T-helper 1 cell (primary cell): ENCODE measurements at places on chromosomes 12 and 14.

GRCh38 chr12:75710361-75711069 is 199.1 kb upstream of the KRR1 start:
- DNase-seq, result no peak

GRCh38 chr14:67269298-67270060 is 28.2 kb downstream of the PALS1 start:
- no peak for DNase-seq

DNA sequence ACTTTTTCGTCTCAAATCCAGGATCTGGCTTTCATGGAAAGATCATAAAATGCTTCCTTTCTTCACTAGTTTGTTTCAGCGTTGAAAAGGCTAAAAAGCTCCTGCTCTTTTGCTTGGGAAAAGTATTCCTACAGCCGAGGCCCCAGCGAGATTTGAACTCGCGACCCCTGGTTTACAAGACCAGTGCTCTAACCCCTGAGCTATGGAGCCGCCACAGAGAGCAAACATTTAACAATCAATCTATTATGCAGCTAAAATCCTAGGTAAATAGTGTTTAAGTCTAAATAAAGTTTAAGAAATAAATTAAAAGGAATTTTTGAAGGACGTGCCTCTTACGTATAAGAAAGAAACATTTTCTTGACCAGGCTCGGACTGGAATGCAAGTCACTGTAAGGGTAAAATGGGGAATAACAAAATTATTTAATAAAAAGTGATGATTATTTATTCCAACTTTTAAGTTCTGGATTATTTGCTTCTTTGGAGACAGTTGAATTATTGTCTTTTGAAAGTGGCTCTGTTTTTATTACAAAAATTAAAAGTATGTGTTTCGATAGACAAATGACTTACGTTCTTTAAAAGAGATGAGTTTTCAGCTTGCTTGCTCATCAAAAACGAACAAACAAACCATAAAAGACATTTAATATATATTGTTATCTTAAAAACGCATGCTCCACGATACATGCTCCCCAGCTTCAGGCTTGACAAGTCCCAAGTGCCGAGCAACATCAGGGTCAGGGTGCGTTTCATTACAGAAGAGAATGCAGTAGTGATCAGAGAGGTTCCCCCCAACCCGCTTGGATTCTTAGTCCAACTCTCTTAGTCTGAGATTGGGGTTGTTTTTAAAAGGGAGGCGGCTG is 10.2 kb downstream of the OR6S1 start:
- no peak for DNase-seq

DNA sequence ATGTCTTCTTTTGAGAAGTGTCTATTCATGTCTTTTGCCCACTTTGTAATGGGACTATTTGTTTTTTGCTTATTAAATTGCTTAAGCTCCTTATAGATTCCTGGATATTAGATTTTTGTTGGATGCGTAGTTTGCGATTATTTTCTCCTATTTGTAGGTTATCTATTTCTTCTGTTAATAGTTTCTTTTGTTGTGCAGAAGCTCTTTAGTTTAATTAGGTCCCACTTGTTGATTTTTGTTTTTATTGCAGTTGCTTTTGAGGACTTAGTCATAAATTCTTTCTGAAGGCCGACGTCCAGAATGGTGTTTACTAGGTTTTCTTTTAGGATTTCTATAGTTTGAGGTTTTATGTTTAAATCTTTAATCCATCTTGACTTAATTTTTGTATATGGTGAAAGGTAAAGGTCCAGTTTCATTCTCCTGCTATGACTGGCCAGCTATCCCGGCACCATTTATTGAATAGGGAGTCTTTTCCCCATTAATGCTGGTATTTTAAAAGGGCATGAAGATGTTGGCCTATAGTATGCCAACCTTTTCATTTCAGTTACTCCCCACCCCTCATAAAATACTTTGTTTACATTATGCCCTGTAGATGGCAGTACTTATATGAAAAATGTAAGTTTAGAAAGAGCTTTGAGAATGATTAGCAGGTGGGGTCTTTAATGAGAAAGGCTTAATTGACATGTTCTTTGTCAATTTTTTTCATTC is 62.9 kb upstream of the PSMA6 start:
- DNase-seq, result no peak

DNA sequence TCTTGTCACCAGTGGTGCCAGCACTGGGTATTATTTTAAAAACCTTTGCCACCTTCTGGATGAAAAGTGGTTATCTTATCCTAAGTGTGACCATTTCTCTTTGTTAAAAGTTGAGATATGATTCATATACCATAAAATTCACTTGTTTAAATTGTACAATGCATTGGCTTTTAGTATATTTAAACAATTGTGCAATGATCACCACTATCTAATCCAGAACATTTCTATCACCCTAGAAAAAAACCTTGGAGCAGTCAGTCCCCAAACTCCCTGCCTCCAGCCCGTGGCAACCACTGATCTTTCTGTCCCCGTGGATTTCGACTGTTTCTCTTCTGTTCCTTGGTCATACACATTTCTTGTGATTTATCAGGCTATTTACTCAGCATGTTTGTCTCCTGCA is 28.3 kb downstream of the SH2B3 start:
- no peak for DNase-seq

DNA sequence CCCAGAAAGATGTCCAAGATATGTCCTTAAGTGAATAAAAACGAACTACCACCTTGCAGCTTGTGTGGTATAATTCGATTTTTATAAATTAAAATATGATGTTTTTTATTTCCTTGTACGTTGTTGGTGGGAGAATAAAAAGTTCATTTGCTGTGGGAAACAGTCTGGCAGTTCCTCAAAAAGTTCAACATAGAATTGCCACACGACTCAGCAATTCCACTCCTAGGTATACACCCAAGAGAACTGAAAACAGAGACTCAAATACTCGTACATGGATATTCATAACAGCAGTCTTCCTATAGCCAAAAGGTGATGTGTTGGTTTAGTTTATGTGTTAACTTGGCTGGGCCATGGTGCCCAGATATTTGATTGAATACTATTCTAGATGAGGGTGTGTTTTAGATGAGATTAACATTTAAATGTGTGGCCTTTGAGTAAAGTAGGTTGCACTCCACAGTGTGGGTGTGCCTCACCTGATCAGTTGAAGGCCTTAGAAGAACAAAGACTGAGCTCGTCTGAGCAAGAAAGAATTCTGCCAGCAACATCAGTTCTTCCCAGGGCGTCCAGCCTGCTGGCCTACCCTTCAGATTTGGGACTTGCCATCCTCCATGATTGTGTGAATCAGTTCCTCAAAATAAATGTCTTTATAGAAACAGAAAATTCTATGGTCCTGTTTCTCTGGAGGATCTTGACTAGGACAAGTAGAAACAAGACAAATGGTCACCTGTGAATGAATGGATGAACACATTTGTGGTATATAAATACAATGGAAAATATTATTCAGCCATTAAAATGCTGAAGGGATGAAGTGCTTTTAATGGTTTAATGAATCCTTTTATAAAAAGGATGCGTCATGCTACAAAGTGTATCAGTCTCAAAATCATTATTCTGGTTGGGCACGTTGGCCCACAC is 5.1 kb upstream of the DENR start:
- DNase-seq, result no peak

DNA sequence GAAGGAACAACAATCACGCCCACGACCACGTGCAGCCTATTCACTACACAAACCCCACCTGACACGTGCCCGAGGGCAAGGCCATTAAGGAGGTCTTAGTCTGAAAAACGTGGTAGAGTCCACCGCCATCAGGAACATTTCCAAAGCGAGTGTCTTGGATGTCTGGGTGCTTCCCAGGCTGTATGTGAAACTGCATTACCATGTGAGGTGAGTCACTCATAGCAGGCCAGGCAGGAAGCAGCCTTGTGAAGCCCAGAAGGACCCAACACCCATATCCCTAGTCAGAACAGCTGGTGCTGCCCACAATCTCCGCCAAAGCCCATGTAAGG is 3.3 kb upstream of the KRT79 start:
- DNase-seq, result no peak

- no peak for DNase-seq
Measured at GRCh38 chr12:51021694-51022093, 4.5 kb downstream of the SLC11A2 start.

GRCh38 chr12:100229036-100229635 is 28.5 kb downstream of the ACTR6 start:
- DNase-seq, result no peak

DNA sequence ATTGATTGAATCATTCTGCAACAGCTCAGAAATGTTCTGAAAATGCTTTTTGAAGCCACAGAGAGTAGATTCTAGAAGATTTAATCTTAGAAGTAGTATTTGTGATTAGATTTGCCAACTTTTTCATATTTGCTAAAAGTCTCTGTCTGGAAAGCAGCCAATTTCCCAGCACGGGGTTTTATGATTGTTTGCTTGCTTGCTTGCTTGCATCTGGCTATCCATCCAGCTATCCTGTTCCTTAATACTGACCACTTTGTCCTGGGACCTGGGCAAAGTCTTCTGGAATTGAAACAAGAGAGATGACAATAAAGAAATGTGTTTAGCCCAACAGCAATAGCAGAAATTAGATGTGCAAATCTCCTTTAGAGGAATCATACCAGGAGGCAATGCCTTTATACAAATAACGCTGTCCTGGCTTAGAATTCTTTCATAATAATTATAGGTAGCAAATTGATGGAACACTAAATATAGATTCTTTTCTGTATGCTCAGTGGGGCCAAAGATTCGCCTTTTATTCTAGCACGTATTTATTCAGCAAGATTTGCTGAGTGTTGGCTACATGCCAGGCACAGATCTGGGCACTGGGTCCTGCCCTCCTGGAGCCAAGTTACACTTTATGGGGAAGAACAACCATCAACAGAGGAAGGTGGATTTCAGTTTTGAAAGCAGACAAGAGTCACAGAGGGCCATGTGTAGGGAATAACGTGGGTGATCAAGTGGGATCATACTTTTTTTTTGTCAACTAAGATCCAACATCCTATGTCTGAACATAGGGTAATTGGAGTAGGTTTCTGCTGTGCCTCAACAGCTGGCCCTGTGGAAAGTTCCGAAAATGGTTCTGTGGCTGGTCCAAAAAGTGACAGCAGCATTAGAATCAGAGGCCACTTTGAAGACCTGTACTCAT is 25.3 kb downstream of the MYBPC1 start:
- DNase-seq, result no peak

- DNase-seq, result no peak
Measured at GRCh38 chr12:104565606-104566243, 109.0 kb downstream of the CHST11 start.

GRCh38 chr14:30058401-30058800 is 130.8 kb upstream of the PRKD1 start:
- DNase-seq, result no peak

GRCh38 chr12:127304751-127305725 is 961.9 kb upstream of the TMEM132C start:
- DNase-seq, result no peak

DNA sequence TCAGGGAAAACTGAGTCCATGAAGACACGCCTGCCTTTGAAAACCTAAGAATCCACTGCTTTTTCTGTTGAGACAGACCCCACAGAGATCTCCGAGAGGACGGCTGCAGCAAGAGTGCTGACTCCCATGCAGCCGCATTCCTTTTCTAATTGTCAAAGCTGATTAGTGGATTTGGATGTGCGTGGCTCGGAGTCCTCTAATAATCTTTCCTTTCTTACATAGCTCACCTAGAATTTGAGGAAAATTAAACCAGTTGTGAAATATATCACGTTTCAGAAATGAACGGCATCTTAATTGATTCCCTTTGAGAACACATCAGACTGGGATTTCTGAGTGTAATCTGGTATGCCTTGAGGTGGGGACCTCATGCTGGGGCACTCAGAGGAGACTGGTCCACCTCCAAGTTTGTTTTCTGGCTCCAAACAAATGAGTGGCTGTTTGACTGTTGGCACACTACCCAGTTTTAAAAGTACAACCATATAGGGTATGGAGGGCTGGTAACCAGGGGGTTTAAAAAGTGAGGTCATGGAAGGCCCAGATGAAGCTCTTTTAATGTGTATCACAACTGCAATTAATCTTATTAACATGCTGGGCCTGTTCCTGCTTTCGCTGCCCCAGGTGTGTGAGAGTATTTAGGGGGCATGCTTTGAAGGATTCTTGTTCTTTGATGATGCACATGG is 63.3 kb downstream of the RASSF3 start:
- no peak for DNase-seq

DNA sequence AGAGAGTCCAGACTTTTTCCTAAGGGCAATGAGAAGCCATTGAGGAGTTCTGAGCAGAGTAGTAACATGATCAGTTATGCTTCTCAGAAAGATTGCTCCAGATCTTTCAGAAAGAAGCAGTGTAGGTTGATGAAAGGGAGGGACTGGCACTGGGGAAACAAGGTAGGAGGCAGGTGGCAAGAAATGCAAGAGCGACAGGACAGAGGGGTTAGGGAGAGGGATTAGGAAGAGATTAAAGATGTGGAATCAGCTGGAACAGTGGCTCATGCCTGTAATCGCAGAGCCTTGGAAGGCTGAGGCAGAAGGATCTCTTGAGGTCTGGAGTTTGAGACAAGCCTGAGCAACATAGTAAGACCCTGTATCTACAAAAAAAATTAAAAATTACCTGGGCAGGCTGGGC is 3.4 kb downstream of the CDCA3 start:
- DNase-seq, result no peak

DNA sequence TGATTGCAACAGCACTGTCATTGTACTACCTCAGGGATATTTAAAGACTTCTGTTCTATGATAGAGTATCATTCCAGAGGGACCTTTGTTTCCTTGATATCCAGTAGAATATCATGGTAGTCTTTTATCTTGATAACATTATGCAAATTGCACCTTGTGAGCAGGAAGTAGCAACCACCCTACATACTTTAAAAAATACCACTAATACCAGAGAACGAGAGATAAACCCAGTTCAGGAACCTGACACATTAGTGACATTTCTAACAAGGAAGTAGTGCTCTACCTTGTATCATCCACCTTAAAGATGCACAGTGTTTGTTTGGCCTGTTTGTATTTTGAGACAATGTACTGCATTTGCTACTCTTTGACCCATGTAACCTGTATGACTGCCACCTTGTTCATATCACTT is 8.8 kb upstream of the MAP4K5 start:
- DNase-seq, result no peak

DNA sequence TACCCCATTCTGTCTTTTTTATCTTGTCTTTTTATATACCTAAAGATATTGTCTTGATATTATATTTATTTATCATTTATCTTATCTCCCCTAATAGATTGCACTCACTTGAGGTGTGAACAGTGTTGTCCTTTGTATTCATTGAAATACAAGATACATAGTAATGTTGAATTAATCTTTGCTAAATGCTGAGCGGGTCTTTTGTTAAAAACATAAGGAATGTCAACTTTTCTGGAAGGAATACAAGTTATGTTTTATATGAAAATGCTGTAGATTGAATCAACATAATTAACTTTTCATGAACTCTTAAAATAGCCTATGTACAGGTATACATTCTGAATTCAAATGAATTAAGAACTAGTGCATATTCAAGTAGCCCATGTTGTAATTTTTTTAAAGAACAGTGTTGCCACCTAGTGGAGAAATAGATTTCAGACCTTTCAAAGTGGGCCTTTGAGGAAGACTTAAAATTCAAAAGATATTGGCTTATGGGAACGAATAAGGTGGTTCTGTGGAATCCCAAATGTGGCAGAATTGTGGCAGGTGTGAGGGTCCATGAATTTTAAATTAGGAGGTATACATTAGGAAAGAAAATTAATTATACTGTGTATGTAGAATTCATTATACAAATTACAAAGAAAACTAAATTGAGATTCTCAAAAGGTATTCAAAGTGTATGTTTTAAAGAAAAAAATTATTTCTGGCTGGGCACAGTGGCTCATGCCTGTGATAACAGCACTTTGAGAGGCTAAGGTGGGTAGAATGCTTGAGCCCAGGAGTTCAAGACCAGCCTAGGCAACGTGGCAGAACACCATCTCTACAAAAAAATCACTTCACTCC is 19.1 kb downstream of the BBOF1 start:
- no peak for DNase-seq
